ENCODE measurements at places on chromosomes 6 and 20.

- DNase-seq = no peak
Measured at GRCh38 chr6:109896341-109896740, 81.8 kb upstream of the GPR6 start.

GRCh38 chr20:31716818-31717477 is 5.7 kb downstream of the BCL2L1 start:
- DNase-seq = no peak

GRCh38 chr6:159170999-159171712 is 2.0 kb downstream of the FNDC1 start:
- DNase-seq = no peak

GRCh38 chr6:117619178-117619577 is 16.9 kb upstream of the GOPC start:
- no peak for DNase-seq

GRCh38 chr6:156662025-156662445 is 115.1 kb upstream of the ARID1B start:
- DNase-seq = no peak

DNA sequence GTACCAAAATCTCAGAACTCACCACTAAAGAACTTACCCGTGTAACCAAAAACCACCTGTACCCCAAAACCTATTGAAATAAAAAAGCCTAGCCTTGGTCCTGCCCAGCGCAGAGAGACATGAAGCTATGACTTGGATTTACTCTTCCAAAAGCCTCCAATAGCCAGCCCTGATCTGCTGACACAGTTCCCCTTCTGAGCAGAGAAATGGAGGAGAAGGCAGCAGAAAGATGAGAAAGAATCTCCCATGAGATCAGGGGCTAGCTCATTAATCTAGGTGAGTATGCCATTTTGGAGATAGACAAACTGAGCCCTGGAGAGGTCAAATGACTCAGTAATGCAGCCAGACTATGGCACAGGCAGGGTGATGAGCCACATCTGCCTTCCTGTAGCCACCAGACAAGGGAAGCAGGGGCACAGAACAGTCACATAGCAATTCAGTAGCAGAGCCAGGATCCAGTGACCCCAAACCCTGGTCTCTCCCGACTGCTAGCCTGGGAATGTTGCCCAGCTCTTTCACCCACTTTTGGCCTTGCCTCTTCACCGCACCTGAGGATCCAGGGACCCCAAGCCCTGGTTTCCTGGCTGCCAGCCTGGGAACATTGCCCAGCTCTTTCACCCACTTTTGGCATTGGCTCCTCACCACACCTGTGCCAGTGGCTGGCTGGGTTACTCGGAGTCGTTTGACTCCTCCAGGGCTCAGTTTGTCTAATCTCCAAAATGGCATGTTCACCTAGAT is 7.2 kb upstream of the SDCBP2 start:
- DNase-seq = peak; percentile 12

DNA sequence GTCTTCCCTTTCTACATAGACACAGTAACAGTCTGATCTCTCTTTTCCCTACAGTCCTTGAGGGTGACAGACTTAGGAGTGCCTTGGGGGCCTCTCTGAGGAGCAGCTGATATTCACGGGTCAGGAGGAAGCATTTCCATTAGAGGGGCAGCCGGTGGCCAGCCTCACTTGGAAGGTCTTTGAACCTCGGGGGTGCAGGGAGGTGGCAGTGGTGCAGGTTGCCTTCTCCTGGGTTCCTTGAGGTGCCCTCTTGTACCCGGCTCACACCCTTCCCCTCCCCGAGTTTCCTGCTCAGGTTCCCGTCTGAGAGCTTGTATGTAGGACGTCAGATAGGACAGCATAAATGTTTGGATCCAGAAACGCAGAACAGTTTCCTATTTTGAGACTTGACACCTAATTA is 2.5 kb downstream of the RTEL1 start:
- no peak for DNase-seq

DNA sequence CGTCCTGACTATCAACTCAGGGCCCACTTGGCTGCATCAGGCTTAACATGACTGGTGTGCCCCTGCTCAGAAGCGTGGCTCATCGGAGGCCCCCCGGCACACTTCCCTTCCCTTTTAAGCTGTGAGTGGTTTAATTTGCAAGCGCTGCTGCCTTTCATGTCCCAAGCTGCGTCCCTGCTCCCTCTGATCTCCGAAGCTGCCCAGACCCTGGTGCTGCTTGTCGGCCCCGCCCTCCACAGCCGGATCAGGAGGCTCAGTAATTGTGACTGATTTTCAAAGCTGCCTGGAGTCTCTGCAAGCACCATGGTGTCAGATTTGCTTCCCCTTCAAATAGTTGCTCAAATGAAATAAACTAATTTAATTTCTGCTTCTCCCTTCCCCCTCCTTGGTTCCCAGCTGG is 71.1 kb downstream of the CDH22 start:
- no peak for DNase-seq

GRCh38 chr6:106829451-106829850 is 145.1 kb downstream of the CD24 start:
- DNase-seq = no peak

DNA sequence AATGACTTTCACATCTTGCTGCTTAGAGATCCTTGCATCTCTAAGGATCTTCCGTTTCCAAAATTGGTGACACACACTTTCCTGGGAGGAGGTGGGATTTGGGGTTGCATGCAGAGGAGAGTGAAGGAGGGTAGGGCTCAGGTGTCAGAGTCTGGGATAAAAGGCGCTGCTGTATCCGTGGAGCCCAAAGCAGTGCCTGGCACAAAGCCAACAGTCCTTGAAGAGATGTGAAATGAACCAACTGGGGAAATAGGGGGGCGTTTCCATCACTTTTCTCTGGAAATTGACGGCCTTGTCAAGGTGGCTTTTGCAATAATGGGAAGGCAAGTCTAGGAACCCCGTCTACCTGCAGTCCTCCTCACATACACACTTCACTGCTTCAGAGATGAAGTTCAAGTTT is 59.5 kb upstream of the NELFCD start:
- peak; percentile 93 for DNase-seq

DNA sequence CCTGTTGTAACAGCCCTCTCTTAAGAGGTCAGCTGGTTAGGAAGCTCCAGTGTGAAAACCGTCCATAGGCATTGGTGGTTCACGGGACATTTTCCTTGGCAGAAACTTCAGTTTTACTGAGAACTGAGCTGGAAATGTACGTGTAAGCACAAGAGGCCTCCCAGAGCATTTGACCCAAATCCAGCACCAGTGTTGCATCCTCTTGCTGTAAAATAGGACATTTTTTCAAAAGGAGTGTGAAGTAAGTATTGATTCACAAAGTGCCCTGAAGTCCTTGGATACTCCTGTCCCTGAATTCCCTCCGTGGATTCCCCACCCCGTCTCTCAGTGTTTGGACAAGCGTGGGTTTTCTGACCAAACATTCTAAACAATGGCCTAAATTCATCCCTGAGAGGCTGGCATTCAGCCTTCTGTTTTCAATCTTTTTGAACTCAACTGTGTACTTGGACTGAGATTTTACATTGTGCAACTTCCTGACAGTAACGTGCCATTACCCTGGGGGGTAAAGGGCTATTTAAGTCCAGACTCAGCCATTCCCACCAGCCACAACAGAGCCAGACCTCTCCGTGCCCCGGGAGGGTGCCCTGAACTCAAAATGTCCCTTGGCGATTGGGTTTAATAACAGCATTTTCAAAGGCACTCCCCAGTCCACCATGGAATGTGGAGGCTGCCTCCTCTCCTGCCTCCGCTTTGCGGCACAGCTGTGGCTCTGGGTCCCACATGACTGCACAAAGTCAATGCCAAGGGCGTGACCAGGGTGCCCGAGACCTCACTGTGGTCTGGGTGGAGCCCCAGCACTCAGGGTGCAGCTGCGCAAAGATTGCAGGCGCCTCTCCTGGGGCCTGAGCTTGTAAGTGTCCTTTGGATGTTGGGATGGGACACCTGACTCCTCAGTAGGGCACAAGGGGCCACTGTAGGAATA is 92.7 kb upstream of the AFDN start:
- no peak for DNase-seq

DNA sequence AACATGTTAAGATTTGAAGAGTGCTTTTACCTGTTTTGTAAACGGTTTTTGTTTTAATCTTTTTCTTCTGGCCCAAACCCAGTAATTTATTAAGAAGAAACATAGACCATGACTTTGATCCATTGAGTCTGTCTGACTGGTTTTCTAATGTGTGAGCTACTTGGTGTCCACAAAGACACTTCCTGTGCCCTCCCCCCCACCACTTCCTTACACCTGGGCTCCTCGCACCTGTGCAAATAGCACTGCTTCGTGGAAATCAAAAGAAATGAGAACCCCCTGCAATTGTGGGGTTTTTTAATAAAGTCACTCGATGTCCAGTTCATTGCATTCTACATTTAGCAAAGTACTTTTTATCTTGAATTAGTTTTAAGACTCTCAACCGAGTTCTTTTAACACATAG is 65.5 kb downstream of the SMOC2 start:
- DNase-seq = peak; percentile 63

DNA sequence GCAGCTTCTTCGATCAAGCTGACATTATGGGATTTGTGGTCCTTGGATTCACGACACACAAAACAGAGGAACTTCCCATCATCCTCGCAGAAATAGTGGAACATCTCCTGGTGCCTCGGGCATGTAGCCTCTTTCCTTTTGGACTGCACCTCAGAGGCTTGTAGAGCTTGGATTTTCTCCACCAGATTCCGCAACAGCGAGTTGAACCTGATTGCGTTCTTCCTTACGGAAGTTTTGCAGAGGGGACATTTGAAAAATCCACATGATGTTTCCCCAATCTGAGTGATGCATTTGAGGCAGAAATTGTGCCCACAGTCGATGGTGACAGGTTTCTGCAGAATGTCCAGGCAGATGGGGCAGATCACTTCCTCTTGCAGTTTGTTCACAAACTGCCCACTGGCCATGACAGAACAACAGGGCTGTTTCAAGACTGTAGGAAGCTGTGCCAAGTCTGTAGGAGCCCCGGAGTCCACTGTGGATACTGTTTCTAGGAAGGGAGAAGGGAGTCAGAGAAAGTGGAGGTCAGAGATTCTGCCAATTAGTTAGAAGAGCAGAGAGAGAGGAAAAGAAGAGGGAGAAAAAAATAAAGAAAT is 392 bp downstream of the TRIM31 start:
- DNase-seq = no peak

- DNase-seq = no peak
Measured at GRCh38 chr6:25311331-25311840, 32.2 kb downstream of the CARMIL1 start.

- DNase-seq = no peak
Measured at GRCh38 chr6:37024656-37025337, 19.3 kb downstream of the FGD2 start.

DNA sequence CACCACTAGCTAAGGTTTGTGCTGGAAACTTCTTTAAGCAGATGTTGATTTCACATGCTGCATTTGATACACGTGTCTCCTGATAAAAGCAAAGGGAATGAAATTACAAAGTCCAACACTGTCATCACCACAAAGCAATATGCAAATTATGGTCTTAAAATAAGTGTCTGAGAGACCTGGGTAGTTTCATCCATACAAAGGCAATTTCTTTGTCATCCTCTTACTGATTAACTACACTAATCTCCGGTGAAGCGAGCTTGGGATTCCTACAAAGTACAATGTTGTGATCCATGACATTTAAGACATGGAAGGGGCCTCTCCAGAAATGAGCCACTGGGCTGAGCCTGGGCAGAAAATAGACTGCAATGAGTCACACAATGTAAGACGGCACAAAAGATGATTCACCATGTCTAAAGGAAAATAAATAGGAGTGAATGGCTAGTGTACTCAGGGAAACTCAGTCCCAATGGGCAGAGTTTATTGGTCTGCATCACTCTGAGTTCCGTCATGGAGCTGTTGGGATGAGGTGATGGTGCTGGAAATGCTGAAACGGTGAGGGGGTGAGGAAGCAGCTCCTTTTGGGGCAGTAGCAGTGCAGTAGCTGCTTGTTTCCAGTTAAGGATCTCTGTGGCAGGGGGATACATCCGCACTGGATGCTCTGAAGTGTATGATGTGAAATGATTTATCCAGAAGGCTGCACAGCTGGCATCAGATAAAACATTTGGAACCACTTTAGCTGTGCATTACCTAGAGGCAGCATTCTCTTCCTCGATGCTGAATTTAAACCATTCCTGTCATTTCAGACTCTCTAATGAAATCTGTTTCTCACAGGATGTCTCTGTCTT is 103.3 kb downstream of the IBTK start:
- no peak for DNase-seq

GRCh38 chr6:108157234-108157980 is 8.4 kb upstream of the NR2E1 start:
- no peak for DNase-seq

DNA sequence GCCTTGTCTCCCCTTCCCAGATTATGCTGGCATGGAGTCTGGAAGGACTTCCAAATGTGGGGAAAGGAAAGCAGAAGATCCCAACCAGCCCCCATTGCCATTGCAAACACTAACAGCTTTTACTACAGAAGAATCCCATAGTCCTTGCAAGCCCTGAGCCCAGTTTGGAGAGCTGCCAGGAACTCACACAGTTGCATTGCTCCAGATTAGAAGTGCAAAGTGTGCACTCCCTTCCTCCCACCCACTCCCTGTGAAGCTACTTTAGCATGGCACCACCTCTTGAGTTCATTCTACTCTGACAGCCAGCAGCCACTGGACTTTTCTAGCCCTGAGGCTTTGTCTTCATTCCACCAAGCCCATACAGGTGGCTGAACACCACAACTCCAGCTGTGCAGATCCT is 67.6 kb downstream of the SLC22A2 start:
- DNase-seq = no peak

DNA sequence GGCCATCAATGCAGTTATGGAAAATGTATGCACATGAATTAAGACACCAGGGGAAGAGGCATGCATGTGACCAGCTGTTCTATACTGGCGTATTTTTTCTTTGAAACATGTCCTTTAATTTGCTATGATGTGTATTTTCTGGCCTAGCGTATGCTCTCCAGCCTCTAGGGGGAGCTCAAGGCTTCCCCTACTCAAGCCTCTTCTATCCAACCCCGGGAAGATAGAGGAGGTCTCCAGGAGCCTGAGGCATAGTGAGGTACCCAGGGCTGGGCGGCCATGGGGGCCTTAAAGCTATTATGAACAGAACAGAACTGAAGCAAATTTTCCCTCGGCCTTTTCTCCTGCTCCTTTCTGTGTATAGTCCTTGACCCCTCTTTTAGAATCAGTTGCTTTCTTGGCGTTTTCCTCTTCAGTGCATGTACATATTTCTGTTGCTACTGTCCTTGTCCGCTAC is 528.9 kb downstream of the MAFB start:
- peak; percentile 24 for DNase-seq

- no peak for DNase-seq
Measured at GRCh38 chr20:55417836-55418235, 587.5 kb downstream of the CBLN4 start.

- DNase-seq = no peak
Measured at GRCh38 chr6:23302514-23302913, 733.1 kb downstream of the HDGFL1 start.

- DNase-seq = no peak
Measured at GRCh38 chr6:106520711-106521401, 108.4 kb downstream of the RTN4IP1 start.

DNA sequence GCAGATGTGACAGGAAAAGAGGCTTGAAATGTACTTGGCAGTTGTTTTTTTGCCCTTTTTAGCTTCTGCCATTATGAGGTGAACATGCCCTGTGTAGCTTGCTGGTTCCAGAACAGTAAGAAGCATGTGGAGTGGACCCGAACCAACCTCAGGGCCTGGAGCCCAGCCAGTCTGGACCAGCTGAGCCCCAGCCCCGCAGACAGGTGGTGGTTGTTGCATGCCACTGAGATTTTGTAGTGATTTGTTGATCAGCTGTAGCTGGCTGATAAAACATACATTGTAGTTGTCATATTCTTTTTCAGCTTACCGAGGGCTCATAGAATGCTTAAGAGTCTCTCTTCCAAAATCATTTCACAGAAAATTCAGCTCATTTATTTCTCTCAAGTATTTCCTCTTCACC is 182.2 kb downstream of the FARS2 start:
- no peak for DNase-seq
